ENCODE measurements at places on chromosomes 4 and X. TPM values are rescaled to one million over a fixed set of nuclear protein-coding genes. Genes with fewer than 3 reads are reported as not detected.

Gene POU3F4
- not detected for total RNA-seq

Gene GPM6B
- total RNA-seq, result 124 TPM

Gene CT45A1
- total RNA-seq, result not detected

Gene ETDA
- total RNA-seq, result not detected
